ENCODE measurements at places on chromosomes 11 and 22.
A peak's percentile ranks its signal among the peaks of the same experiment; 100 is the strongest.

GRCh38 chr22:36117053-36117554, 43.5 kb downstream of the APOL3 start:
- DNase-seq, result no peak

DNA sequence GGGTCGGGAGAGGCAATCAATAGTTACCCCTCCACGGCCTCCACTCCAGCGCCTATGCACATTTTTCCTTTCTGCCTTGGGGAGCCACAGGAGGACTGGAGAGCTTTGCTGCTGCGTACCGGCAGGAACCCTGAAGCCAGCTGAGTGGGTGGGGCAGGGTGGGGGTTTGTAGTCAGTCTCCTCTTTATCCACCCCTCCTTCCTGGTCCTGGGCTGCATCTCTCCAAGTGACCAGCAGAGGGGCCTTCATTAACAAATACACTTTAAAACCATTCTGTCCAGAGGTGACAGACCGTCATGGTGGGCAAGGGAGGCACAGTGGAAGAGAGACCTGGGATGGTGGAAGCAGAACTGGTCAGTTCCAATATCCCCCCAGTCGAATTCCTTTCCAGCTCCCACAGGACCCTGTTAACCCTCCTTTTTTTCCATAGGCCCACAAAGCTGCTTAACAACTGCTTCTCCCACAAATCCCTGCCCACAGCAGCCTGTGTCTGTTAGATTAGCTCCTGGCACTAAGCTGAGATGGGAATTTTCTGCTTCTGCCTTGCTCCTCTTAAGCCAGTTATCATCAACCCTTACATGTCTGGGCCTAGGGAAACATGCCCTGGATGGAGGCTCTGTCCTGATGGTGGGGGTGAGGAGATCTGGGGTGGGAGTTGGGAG, 3.9 kb upstream of the ABCG4 start:
- DNase-seq, result peak; percentile 24

- DNase-seq, result no peak
Measured at GRCh38 chr22:38163844-38164550, 17.6 kb downstream of the PLA2G6 start.

- DNase-seq, result no peak
Measured at GRCh38 chr11:111298413-111299100, at the start of gene POU2AF3. Gene POU2AF3, plus strand, starts transcription at chr11:111298546. Its CDS starts 36 bp downstream, at chr11:111298582.

- DNase-seq, result no peak
Measured at GRCh38 chr11:110951037-110951949, 239.1 kb upstream of the ARHGAP20 start.

DNA sequence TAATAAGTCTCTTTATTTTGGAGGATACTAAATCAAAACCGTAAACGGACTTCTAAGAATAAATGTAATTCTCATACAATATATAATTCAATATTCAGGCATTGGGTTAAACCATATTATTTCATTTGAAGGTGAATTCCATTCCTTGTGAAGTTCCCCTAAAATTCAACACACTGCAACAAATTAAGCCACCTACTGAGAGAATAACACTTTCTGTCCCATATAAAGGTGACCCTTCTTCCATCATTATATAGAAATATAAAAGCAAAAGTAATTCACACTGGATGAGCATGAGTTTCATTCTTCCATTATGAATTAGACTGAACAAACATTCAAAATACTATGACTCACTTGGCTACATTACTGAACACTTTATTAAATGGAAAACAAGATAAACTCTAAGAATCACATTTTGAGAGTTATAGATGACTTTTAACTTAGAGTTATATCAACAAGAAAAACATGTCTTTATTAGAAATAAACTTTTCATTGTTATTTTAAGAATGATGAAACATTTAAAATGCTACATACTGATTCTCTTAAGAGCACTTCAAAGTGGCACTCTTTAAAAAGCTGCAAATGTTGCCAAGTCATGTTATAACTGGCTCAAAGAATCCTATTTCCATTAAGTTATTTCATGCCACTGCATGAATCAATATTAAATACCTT, 2.8 kb downstream of the SESN3 start:
- DNase-seq, result no peak

GRCh38 chr22:27616033-27616432, 185.5 kb downstream of the MN1 start:
- DNase-seq, result no peak

DNA sequence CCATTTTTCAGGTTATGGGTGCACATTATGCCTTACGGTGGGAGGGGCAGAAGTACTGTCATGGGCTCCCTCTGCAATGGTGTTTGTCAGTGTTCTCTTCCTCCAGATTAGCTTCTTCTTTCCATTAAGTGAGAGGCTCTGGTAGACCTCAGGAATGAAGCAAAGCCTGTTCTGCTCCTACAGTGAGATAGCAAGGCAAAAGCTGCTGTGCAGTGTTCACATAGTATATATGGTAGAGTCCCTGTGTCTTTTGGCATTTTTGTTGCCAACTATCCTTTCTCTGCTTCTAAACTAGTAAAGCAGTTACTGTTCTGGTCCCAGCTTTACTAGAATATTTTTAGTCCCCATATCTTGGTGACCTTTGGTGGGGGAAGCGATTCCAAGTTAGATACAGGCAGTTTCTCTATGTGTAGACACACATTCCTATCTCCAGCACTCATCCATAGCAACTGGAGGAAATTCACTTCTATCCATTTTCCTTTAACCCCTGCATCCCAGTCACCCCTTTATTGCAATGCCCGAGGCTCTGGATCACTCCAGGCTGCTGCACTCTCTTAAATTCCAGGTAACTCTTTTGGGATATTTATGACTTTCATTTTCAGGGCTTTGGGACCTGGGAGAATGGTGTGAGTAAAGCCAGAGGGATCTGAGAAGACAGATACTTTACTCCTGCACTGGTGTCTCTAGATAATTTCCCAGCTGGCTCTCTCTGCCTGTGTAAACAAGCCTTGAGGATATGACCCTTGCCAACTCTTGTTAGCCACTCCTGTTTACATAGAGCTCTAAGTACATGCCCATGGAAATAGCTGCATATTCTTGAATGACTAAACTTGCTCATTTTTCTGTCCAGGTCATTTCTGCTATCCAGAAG, 3.9 kb upstream of the TRIM34 start:
- no peak for DNase-seq

- DNase-seq, result no peak
Measured at GRCh38 chr11:94494126-94494680, 419 bp downstream of the ANKRD49 start.

DNA sequence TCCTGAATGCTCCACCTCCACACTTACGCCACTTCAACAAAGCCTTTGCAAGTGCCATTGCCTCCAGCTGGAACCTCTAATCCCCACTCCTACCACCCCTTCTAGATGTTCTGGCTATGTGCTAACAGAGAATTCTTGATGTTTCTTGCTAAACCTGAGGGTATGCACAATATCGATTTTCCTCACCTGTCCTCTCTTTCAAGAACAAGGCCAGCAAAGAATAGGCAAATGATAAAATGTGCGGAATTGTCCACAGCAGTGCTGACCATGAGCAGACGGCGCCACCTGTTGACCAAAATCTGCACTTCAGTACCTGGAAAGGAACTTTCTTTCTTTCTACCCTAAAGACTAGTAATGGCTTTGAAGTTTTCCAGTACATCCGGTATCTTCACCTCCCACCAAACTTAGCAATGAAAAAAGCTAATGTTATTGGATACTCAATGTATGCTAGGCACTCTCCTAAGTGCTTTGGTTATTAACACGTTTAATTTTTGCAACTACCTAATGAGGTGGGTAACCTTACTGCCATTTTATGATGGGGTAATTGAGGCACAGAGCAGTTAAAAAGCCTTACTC, 3.4 kb downstream of the TIMM10 start:
- peak; percentile 70 for DNase-seq

DNA sequence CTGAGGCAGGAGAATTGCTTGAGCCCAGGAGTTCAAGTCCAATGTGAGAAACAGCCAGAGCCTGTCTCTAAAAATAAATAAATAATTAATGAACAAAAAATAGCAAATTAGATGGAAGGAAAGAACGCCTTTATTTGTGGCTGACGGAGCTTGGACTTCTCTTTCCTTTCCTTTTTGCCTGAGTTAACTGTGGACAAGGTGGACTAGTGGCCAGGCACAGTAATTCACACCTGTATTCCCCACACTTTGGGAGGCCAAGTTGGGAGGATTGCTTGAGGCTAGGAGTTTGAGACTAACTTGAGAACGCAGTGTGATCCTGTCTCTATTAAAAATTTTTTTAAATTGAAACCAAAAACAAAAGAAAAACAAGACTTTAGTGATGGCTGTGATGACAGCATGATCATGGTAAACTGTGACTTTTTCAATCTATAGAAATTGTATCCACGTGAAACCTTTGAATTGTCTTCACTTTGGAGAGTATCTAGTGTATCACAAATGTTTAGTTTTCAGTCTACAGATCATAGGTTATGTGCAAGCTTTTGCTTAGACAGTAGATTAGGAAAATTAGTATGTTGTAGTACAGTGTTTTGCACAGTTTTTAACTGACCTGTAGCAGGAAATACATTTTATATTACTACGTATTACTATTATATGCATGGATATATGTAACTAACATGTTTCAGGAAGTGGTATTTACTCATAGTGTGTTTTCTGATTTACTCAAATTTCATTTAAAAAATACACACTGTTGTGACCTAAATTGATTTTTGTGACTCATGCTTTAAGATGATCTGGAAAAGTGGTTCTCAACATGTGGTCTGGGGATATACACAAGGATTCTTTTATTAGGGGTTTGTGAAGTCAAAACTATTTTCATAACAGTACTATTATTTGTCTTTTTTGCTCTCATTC, 42.1 kb downstream of the KDM2A start:
- DNase-seq, result no peak

GRCh38 chr22:44881624-44882023, 128.2 kb downstream of the PHF21B start:
- no peak for DNase-seq

- DNase-seq, result no peak
Measured at GRCh38 chr11:18936002-18936673, 3.1 kb downstream of the MRGPRX1 start.
